ENCODE measurements at places on chromosomes 5 and 9.

DNA sequence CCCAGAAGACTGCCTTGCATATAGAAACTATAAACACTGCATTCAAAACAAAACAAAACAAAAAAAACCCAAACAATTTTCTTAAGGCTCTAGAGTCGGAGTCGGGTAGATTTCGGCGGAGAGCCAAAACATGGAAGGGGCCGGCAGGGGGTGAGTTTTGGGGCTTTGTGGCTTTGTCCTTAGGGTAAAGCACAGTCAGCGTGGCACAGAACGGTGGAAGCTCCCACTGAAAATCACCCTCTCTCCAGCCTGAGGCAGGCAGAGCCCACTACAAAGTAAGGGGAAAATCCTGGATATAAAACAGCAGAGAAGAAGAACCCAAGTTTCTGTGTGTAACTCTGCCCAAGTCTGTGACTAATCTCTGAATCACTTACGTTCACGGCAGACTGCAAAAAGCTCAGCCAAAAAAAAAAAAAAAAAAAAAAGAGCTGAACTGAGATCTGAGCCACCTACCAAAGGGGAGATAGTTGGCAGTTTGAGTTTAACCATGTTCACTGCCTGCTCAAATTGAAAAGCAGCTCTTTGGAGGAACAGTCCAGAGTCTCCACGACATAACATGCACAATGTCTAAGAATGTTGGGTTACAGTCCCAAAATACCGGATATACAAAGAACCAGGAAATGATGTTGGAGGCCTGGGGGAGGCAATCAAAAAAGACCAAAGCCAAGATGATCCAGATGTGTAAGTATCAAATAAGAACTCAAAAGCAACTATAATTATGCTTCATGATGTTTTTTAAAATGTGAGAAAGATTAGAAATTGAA is 26.6 kb upstream of the OR2K2 start:
- DNase-seq: no peak

DNA sequence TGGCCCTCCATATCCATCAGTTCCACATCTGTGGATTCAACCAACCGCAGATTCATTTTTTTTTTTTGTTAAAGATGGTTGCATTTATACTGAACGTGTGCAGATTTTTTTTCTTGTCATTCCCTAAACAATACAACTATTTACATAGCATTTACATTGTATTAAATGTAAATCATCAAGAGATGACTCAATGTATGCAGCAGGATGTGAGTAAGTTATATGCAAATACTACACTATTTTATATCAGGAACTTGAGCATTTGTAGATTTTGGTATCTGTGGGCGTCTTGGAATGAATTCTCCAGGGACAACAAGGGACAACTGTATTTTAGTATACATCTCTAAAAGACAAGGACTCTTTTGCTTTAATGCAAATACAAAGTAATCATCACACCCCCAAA is 299.2 kb upstream of the ZNF608 start:
- no peak for DNase-seq

- DNase-seq: no peak
These were observed 11.9 kb downstream of the GNPDA1 start for GRCh38 chr5:142000704-142001484.

GRCh38 chr5:83531661-83532060 is 60.1 kb downstream of the VCAN start:
- DNase-seq: no peak

DNA sequence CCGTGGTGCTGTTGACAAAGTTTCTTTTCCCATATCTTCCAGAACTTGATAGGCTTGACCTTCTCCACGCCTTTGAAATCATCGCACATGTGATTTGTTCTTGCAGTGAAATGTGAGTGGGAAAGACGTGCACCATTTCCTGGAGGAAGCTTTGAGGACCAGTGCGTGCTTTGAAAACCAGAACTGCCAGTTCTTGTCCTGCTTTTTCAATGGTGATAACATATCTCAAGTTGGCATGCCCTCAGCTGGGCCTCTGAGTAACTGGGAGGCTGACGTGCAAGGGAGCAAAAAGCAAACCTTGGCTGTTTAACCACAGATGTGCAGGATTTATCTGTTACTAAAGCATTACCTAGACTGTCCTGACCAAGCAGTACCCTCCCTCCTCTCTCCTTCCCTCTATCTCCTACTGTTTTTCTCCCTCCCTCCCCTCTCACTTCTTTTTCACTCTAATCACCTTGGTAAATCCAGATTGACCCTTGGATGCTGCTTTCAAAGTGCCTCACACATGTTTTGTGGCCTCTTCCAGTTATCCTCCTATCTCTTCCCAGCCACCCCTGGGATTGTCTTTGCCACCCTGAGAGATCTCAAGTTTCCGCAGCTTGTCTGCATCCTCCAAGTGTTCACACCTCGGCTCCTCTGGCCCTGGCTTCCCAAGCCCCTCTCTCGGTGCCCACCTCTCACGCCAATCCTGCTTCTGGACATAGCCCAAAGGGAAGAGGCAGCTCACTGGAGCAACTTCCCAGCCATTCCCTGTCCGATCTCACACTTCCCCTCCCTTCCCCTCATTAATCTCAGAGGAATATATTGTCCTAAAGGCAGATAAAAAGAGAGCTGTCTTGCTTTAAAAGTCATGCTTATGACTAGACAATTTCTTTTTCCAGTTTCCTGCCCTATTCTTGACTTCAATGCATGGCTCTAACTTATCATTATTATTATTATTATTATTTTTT is 198.3 kb downstream of the ERCC6L2 start:
- DNase-seq: no peak

GRCh38 chr9:110891760-110892159 is 146.5 kb downstream of the LPAR1 start:
- DNase-seq: no peak

- DNase-seq: no peak
These were observed 227.0 kb downstream of the ZNF608 start for GRCh38 chr5:124519396-124519795.

Data from NCI-H774 (cell line).